ENCODE measurements at places on chromosomes 12 and 14. TPM values are rescaled to one million over a fixed set of nuclear protein-coding genes. Genes with fewer than 3 reads are reported as not detected.
A peak's percentile ranks its signal among the peaks of the same experiment; 100 is the strongest.

Gene KRT84
- not detected for total RNA-seq

DNA sequence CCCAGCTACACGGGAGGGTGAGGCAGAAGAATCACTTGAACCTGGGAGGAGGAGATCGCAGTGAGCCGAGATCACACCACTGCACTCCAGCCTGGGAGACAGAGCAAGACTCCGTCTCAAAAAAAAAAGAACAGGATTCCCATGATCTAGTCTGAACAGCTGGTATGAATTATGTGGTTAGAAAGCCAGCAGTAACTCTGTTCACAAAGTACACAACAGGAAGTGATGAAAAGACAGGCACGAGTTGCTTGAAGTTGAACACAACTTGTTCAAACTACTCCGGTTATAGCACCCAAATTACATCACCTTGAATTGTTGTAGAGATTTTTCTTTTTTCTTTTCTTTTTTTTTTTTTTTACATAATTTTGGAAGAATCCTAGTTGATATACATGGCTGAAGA is 238.8 kb upstream of the RGS6 start:
- no peak for DNase-seq

DNA sequence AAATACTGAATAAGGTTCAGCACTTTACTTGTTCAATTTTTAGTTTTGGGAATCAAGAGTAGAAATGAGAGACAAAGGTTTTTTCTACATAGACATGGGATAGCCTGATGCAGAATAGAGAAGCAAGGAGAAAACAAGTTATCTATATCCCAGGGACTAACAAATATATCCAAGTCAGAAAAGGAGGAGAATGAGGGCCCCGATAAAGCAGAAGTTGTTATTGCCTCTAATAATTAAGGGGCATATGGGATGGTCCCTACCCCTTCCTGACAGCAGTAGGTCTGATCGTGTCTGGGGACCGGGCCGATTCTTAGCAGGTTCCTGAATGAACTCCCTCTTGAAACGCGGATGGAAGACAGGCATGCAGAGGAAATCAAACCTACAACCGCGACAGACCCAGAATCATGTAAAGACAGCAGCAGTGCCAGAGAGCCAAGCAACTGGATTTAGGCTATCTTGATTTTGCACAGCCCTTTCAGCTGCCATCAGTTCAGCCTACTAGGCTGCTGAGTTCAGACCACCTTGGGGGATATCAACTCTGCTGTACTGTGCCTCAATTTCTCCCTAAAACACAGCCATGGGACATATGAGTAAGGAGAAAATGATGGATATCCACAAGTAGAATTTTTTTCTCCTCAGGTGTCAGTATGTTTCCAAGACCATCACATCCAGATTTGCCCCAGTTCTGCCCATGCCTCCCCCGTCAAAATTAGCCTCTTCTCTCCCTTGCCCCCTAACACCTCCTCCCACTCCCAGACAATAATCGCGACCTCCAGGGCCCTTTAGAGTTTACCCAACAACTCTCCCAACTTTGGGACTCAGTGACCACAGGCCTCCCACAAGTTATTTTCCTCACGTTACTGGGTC is 706 bp downstream of the PRMT5 start:
- DNase-seq, result no peak

DNA sequence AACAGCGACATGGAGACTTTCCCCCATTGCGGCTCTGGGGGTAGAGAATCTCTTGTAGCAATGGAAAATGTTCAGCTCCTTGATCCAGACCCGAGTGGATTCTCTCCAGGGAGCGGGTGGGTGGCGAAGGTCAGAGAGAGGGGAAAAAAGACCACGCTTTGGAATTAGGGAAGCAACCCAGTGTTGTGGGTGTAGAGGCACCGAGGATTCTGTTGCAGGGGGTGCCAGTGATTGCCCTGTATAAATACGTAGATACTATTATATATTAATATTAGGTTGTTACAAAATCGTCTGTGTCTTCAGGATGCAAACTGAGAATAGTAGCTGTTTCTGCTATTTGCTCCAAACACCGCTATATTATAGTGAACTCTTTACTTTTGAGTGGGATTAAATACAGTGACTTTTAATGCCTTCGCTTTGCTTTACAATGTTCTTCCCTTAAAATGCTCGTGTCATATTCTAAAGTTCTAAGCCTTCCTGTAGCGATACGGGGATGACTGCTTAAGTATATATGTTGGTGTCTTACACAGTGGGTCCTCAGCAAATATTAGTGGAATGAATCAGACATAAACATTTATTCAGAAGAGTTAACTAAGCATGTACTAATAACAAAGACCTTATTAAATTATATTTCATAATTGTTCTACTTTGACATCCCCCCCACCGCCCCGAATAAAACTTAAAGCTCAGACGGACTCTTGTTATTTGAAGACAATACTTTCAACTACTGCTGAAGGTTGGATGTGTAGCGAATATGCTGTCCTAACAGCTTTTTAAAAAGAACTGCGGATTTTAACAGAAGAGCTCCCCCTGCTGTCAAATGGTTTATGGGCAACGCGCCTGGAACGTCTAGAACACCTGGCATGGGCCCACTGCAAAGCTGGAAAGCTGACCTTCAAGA is 136.4 kb upstream of the KRAS start:
- peak; percentile 50 for DNase-seq

Gene TPPP2
- total RNA-seq, result not detected

DNA sequence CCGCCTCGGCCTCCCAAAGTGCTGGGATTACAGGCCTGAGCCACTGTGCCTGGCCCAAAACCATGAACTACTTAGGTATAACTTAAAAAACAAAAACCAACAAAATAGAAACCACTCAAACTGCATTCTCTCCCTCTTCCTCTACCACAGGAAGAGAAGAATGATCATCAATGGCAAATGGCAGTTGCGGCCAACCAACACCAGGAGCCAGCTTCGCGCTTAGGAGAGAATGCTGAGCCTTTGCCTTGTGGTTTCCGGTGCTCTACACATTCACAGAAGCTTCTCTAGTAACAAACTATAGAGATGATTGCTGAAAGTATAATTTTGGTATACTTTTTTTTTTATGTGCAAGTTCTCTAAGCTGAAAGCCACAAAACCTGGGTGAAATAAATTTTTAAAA is 17.1 kb downstream of the CATSPERB start:
- DNase-seq, result no peak

DNA sequence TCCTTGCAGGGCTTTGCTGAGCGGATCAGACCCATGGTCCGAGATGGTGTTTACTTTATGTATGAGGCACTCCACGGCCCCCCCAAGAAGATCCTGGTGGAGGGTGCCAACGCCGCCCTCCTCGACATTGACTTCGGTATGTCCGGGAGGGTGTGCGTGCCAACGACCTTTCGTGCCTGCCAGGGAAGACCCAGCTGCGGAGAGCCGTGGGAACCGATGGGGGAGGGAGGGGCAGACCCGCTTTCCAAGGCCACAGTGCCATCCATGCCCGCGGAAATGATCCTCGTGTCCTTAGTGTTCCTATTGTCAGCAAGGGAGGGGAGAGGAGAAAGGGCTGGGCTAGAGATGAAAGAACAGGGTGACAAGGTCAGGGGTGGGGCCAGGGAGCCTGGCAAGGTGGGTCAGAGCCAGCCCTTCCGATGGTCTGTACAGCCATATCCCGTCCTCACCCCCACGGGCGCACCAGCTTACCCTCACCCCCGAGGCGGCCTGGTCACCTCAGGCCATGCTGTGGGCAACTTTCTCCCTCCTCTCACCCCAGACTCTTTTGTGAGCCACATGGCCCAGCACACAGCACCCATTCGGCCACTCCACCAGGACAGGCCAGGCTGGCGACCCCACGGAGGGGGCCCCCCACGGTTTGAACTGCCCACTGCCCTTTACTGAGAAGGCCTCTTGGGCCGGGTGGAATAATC is 11.7 kb upstream of the SIVA1 start:
- no peak for DNase-seq

DNA sequence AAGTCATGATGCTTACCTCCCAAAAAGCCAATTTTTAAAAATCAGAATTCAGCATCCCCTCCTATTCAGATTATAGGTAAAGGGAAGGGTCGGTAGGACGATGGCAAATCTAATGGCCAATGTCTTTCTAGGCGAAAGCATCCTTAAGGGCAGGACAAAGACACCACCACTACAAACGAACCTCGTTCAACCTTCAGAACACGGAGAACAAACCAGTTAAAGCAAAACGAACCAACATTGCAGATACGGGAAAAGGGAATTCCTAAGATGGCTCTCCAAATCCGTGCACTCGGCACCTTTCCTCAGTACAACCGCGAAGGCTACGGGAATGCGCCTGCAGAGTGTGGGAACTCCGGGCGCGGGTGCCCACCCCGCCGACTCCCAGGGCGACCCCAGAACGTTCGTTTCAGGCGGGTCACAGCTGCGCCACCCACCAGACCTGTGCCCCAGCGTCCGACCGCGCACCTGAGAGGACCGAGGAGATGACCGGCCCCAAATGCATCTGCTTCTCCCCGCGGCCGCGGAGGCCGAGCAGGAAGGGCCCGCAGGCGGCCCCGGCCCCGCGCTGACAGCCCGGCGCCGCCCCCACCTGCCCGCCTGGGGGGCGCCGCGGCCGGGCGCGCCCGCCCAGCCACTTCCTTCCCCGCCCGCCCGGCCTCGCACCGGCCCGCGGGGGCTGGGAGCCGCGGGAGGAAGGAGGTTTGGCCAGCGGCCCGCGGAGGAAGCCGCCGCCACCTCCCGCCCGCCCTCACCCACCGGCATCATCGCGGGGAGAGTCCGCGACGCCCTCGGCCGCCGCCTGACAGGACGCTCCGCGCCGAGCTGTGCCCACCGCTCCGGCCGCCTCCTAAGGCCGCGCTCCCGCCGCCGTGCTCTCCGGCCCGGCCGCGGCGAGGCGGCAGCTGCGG is 578 bp downstream of the PPP1R13B start:
- no peak for DNase-seq

DNA sequence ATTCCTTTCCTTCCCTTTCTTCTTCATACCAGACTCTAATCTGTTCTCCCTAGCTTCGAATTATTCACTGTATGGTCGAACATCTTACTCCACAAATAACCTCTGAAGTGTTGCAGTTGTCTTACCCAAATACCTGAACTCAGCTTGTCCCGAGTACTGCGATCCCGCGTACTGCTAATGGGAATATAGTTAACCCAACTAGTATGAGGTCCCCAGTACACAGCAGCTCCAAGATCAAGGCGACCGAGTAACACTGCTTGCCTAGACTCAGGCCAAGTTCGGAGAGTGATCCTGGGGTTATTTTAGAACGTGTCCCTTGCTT is 462 bp upstream of the ETNK1 start:
- peak; percentile 28 for DNase-seq

GRCh38 chr12:62873826-62874448 is 61.0 kb downstream of the PPM1H start:
- DNase-seq, result no peak

- DNase-seq, result no peak
These were observed 1.0 kb downstream of the ITPK1 start for GRCh38 chr14:93114713-93115068.

DNA sequence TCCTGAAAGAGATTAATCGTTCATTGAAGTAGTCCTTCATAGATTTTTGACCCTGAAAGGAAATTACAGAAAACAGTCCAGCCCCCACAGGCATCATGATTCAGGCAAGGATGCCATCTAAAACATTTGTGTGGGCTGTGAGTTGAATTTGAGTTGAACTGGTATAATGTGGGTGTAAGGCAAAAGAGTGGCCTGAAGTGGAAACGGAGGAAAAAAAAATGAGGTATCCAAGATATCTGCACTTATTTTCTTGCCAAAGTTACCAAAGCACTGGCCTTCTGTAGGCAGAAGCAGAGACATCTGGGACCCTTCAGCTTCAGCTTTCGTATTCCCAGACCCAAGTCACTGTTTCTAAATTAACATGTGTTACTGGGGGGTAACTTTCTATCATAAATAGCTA is 105.1 kb upstream of the DIO2 start:
- DNase-seq, result no peak

Gene OR6C2
- total RNA-seq, result not detected

- no peak for DNase-seq
These were observed 123.3 kb downstream of the CEP83 start for GRCh38 chr12:94336211-94336925.

DNA sequence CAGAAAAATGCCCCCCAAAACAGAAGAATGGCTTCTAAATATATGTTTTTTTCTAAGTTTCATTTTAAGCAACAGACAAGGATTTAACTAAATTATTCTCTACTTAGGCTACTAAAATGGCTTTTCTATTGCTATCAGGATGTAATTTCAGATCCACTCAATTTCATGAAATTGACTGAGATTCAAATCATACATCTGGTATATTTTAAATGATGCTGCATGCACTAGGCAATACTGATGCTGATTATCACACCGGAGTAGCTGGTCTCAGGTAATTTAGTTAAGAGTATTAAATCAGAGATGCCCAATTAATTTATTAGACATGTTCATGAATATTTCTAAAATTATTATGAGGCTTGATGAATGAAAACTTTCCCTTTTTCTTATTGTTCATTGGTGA is 151.7 kb downstream of the APAF1 start:
- no peak for DNase-seq

DNA sequence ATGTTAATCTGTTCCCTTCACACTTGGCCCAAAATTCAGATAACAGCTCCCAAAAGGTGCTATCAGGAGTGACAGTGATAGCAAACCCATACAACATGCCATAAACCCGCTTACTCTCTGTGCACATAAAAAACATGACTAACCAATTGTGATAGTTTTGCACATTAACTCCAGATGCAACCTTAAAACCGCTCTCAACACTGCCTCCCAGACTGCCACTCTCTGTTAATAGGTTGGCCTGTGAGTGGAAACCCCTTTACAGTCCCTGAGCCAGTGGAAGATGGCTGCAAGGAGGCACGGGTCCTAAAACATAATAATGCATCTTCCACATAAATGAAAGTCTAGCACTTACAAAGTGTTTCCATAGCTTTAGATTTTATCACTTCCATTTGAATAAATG is 12.0 kb upstream of the TMTC1 start:
- no peak for DNase-seq

DNA sequence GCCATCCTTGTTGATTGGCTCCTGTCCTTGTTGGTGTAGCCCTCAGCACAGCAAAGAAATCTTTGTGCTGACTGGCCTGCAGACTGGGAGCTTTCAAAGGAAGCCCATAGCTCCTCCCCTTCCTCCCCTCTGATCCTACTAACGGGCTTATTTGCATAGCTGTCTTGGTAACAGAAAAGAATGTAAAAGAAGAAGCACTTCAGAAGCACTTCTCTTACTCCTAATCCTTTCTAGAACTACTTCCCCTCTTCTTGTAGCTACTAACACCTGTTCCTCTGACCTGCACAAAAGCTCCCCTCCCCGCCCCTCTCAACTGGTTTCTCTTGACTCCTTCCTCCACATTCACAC is 14.3 kb upstream of the RIC8B start:
- no peak for DNase-seq

- no peak for DNase-seq
These were observed 144.5 kb upstream of the SLC38A2 start for GRCh38 chr12:46516933-46517578.

Gene ISCU
- 207 TPM for total RNA-seq

Gene RGS6
- total RNA-seq, result 5.2 TPM

Measured in omental fat pad (tissue), 4 donors.